ENCODE measurements at places on chromosomes 13 and 19.

DNA sequence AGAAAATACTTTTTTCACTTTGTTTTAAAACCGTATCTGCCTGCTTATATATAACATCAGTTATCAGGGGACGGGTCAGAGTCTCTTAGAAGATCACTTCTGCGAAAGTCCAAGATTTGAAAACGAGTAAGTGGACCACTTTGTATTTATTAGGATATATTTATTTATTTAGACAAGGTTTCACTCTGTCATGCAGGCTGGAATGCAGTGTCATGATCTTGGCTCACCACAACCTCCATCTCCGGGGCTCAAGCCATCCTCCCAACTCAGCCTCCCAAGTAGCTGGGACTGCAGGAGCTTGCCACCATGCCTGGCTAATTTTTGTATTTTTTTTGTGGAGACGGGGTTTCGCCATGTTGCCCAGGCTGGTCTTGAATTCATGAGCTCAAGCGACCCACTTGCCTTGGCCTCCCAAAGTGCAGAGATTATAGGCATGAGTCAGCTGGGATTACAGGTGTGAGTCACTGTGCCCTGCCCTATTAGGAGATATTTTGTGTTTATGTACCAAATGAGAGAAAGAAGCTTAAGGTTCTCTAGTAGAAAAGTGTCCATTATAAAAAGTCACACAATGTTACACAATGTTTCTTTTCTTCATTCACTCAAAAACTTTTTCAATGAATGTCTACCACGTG lies 39.5 kb downstream of the RASL11A start:
- no peak for DNase-seq

DNA sequence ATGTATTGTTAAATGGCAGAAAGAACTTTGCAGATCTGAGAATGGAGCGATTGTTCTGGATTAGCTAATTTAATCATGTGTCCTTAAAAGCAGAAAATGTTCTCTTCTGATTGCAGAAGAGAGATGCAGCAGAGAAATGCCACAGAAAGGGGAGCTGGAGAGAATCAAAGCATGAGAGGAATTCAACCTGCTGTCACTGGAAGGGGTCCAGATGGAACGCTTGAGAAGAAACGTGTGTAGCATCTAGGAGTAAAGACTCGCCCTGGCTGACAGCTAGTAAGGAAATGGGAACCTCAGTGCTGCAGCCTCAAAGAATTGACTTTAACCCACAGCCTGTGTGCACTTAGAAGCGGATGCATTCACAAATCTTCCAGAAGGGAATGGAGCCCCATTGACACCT lies 502.8 kb downstream of the KLF12 start:
- DNase-seq = no peak

DNA sequence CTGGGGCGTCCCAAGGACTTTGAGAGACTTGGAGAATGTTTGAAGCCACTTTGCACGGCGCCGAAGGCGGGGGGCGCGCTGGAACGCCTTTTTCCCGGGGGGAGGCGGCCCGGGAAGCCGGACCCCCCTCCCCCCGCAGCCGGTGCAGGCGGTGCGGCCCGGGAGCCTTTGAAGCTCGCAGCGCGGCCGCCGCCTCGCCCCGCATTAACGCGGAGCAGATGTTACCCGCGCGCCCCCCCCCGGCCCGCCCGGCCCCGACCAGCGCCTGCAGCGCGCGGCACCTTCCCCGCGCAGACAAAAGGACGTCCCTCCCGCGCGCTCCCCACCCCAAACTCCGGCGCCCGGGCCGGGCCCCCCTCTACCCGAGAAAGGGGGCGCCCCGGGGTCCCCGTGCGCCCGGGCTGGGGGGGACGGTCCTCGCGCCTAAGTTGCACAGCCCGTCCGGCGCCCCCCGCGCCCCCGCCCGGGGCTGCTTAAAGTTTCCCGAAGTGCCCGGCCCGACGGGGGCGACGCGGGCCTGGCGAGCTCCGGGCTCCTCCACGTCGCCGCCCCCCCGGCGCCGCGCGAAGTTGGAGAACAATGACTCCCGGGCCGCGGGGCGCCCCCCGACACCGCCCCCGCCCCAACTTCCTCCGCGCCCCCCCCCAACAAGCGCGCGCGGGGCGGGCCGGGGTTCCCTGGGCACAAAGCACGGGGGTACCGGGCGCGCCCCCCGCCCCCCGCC lies 685 bp downstream of the TCF3 start:
- peak; percentile 26 for DNase-seq

GRCh38 chr13:40056898-40057619 lies 401.6 kb downstream of the COG6 start:
- DNase-seq = no peak

DNA sequence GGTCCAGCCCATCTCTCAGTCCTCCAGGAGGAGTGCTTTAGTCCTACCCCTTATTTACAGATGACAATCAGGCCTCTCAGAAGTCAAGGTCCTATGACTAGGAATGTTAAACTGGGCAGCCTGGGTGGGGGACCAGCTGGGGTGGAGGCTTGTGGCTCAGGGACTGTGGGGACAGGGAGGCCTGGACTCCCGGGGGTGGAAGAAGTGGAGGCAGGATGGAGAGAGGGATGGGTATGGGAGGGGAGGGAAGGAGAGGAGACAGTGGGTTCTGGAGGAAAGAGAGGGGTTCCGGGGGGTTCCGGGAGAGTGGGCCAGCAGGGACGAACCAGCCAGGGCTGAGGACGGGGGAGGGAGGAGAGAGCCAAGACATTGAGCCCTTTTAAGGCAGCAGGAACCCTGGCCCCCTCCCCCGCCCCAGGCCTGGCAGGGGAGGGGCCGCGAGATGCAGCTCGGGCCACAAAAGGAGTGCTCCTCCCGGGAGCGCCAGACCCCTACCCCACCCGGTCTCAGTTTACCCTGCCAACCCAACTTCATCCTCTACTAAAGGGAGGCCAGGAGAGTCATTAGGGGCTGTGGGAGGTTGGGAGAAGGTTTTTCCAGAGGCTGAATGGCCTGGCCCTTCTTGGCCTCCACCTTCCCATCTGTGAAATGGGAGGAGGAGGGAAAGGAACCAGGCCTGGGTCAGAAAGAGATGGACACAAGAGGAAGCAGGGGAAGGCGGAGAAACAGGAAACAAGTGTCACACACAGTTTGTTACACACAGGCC lies 1.7 kb downstream of the DMPK start:
- peak; percentile 21 for DNase-seq

DNA sequence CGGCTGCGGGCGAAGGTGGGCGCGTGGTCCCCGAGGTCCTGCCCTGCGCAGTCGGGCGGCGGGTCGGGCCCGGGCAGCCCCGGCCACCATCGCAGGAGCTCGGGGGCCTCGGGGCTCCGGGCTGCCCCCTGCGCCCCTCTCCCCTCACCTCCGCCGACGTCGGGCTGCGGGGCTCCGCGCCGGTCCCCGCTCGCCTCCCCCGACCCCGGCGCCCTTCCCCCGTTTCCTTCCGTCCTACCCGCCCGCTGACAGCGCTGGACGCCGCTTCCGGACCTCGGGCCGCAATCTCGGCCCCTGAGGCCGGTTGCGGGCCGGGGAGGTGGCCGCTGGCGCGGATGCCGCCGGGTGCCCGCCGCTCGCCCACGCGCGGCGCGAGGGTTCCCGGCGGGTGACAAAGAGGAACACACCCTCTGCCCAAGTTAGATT lies 720 bp downstream of the FARP1 start:
- no peak for DNase-seq

DNA sequence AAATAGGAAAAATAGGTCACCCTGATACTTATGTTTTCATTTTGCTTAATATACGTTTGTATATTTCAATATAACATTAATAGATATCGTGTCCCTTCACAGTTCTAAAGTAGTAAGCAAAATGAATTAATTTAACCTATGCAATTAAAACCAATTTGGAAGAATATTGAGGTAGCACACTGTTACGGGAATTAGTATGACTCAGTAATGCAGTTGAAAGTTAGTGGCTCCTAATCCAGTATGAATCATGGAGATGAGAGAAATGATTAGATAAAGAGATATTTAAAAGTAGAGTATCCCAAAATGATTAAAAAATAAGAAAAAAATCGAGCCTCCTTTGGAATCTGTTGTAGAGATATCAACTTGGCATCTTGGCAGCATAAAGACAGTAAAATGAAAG lies 177.0 kb upstream of the SLITRK6 start:
- no peak for DNase-seq

GRCh38 chr19:35347171-35347929 lies at the start of gene FFAR1:
TSS of gene FFAR1 (plus strand) at chr19:35347902. CDS start at chr19:35351552, 3,650 bp downstream.
- DNase-seq = no peak

DNA sequence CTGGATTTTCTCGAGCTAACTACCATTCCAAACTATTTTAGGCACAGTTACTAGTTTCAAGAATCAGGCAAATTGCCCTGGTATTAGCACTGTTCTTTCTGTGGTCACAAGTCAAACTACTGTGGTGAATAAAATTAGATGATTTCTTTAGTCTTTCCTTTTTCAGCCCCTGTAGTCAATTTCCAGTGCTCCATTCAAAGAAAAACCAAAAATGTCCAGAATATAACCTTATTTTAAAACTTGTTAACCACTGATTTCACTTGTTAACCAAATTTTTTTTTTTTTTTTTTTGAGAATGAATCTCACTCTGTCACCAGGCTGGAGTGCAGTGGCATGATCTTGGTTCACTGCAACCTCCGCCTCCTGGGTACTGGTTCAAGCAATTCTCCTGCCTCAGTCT lies 50.6 kb upstream of the USPL1 start:
- DNase-seq = no peak

GRCh38 chr13:31881495-31881882 lies 142.2 kb downstream of the RXFP2 start:
- no peak for DNase-seq

GRCh38 chr19:51480590-51480989 lies 2.3 kb downstream of the CEACAM18 start:
- DNase-seq = peak; percentile 62

DNA sequence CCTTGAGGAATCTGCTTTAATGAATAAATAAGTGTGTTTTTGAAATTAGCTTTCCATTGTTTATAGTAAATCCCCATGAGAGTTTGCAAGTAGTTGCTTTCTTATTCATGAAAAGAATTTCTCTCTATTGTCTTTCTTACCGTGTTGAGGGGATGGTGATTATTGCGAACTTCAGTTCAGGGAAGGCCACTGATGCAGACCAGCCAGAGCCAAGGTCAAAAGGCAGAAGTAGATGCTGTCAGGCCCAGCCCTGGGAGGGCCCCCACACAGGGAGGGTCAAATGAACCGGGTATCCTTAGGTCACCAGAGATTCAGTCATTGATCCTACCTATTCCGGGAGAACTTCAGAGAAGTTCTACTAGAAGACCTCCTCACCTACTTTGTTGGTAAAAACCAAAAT lies 185.9 kb downstream of the NUFIP1 start:
- no peak for DNase-seq

- peak; percentile 1 for DNase-seq
Measured at GRCh38 chr13:87999240-87999700, 328.1 kb downstream of the SLITRK5 start.

GRCh38 chr19:21092109-21092508 lies 10.1 kb downstream of the ZNF714 start:
- no peak for DNase-seq

- DNase-seq = no peak
Measured at GRCh38 chr19:50708179-50708879, 11.3 kb downstream of the SHANK1 start.

DNA sequence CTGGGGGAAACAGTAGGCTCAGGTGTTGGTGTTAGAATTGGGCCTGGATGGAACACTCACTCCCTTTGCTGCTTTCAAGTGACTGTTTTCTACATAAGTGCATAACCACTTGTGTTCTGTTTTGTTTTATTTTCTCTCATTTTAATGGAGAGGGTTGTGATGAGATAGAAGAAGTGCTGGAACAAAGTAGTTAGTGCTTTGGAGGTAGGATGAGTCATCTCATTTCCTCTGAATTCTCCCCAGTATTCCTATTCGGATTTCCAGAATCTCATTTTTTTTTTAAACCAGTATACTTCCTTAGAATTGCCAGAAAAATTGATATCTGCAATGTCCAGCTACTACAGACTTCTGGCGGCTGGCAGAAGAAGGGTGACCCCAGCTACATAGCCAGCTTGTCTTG lies 575.9 kb downstream of the MYO16 start:
- no peak for DNase-seq

- no peak for DNase-seq
Measured at GRCh38 chr13:105047676-105048295, 1487.7 kb downstream of the EFNB2 start.

DNA sequence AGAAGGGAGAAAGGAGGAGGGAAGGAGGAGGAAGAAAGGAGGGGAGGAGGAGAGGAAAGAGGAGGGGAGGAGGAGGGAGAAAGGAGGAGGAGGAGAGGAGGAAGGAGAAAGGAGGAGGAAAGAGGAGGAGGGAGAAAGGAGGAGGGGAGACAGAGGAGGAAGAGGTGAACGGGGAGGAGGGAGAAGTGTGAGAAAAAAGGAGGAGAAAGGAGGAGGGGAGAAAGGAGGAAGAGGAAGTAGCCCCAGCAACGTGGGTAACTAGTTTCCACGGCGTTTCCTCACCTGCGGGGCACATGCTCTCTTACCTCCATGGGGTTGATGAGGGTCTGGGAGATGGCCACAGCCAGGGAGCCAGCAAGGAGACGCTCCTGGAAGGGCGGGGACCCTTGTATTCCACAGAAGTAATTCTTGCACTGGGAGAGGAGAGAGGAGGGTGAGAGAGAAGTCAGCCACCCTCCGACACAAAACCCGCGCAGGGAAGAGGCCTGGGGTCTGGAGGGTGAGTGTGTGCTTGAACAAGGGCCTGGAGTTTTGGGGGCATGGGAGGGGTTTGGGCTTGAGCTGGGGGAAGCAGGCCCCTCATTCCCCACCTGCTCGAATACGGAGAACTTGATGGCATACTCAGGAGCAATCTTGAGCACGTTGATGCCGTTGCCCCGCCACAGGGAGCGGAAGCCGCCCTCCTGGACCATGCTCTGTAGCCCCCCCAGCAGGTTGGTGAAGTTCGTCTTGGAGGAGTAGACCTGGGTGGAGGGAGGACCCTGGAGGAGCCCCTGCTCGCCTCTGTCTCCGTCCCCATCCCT lies 3.9 kb downstream of the SLC25A41 start:
- DNase-seq = no peak

- DNase-seq = no peak
Measured at GRCh38 chr13:49690133-49690994, 922 bp downstream of the EBPL start.

DNA sequence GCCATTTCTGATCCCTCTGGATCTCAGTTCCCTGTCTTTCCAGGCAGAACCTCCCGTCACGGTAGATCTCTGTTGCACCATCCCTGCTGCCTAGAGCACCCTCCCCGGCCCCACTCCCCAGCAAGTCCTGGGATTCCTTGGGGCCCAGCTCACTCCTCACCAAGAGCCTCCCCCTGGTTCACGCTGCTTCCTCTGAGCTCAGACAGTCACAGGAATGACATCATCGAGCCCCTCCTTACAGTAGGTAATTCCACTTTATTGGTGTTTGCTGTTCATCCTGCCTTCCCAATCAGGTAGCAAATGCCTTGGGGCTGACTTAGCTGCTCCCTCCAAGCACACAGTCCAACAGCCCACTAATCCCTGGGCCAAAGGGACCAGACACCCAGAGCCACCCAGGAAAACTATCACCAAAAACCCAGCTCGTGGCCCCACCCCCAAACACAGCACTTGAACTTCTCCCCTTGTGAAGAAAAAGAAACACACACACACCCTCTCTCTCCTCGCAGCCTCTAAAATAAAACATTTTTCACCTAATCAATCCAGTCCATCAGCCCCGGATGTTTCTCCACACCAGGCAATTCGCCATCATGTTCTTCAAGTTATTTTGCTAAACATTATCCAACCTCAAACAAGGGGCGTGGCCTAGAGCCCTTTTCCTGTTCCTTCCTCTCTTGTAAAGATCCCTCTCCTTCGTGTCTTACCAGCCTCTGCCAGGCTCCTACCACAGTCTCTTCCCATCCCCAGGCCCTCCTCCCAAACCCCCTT lies 2.5 kb downstream of the NAPA start:
- DNase-seq = no peak
